HepG2 (cell line): ENCODE measurements at places on chromosomes 16 and 17. TPM values are rescaled to one million over a fixed set of nuclear protein-coding genes. Genes with fewer than 3 reads are reported as not detected.

RBFOX1 gene
- not detected in 2 replicates for total RNA-seq

CA7 gene
- not detected in 2 replicates for total RNA-seq

ADORA2B gene
- 6.7 and 10.4 TPM in 2 replicates for total RNA-seq

GRCh38 chr16:23521037-23521743, 10.9 kb upstream of the GGA2 start:
- DNase-seq = no peak

- no peak for DNase-seq
These were observed 59.8 kb downstream of the PIPOX start for GRCh38 chr17:29102741-29103181.
